ENCODE measurements at places on chromosomes 13 and 19.

- no peak for DNase-seq
These were observed 78.5 kb downstream of the FGF9 start for GRCh38 chr13:21749410-21749809.

DNA sequence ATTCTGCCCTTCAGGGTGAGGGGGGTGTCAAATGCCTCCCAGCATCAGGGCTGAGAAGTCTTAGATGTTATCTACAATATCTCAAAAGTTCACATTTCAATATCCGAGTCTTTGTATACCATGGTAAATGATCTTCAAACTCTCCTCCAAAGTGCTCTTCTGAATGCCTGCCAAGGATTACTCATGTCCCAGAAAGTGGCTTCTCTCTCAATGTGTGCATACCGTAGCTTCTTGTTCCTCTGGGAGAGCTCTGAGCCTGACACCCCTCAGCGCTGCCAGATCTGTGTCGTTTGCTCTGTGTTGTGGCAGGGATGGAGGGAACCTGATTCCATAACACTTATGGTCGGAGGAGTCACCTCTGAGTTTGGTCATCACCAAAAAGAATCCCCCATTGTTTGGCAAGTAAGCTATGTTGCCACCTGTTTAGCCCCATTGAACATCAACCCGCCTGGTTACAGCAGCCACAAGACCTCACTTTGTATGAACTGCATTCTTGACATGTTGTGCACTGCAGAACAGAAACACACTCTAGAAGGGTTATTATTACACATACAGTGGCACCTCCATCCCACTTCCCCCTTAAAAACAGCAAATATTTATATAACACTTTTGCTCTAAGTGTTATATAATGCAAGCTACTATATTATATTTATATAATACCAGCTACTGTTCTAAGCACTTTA is 163.1 kb upstream of the MIR17HG start:
- DNase-seq, result no peak

GRCh38 chr13:96999091-96999490 is 4.8 kb upstream of the OXGR1 start:
- DNase-seq, result no peak

DNA sequence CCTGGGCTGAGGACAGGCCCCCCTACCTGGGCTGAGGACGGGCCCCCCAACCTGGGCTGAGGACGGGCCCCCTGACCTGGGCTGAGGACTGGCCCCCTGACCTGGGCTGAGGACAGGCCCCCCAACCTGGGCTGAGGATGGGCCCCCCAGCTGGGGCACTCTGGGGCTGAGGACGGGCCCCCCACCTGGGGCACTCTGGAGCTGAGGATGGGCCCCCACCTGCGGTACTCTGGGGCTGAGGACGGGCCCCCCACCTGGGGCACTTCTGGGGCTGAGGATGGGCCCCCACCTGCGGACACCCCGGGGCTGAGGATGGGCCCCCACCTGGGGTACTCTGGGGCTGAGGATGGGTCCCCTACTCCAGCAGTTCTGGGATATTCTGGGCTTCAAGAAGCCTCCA is 65.5 kb downstream of the RASA3 start:
- DNase-seq, result no peak

DNA sequence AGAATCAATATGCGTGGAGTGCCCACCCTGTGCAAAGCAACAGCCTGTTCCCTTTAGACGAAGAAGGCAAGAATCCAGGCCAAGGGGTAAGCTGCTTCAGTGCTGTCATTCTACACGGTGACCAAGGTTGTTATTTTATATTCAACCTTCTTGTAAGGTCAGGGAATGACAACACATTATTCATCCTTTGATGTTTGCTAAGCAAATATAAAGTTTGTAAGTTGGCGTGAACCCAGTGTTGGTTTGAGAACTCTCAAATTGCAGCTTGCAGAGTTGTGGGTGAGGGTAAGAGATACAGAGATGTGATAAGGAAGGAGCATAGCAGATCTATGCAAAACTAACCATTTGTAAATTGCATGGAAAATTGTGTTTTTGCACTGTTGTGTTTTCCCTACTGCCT is 436.7 kb downstream of the FGF9 start:
- DNase-seq, result no peak

DNA sequence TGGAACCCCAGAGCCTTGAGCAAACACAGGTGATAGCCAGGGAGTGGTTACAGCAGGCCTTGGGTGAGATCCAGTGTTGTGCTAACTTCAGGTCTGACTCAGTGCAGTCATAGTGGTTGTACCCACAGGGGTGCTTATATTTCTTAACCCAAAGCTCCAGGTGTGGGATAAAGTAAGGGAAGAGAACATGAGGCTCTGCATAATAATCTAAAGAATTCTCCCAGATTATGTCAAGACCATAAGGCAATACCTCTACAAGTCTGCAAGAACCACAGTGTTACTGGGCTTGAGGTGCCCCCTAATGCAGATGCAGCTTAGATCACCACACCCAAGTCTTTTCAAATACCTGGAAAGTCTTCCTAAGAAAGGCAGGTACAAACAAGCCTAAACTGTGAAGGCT is 485.4 kb downstream of the RFC3 start:
- DNase-seq, result no peak

DNA sequence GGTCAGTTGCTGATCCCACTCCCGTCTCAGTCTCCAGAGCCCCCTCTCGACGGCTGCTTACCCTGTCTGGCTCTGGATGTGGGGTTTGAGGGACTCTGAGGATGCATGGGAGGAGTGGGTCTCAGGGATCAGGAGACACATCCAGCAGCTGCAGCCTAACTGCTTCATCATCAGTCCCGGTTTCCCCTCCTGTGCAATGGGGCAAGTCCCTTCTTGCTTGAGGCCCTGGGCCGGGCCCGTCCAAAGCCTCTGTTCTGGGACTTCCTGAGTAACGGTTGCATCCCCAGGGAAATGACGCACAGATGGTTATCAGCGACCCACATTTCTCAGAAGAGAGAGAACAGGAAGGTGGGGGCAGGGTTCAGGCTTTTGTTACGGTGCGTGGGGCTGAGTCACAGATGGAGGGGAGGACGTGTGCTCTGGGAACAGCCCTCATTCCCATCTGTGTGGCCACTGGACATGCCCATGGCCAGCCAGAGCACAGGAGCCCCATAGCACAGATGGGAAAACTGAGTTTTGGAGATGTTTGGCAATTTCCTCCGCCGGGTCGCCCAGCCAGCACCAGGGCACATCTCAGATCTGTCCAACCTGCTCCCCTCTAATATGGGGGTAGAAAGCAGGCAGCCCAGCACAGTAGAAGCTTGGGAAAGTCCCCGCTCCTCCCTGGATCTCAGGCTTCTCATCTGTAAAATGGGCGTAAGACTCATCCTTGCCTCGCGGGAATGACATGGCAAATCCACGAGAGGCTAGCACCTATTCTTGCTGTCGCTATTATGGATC is 19.3 kb downstream of the GNA15 start:
- DNase-seq, result no peak

DNA sequence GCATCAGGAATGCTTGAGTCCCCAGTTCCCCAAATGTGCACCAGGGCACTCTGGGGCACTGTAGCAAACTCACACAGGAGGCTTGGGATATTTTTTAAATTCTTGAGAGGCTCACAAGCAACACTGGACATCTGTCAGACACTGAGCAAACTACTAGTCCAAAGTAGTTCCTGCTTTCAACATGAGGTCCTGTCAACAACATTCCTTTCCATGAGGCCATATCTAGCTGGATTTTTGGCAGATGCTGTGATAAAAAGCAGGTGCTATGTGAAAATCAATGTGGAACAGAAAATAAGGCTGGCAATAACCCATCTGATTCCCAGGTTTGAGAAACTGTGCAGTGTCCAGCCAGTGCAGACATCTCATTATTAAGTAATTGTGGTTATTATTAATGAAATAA is 50.5 kb downstream of the STARD13 start:
- DNase-seq, result no peak

DNA sequence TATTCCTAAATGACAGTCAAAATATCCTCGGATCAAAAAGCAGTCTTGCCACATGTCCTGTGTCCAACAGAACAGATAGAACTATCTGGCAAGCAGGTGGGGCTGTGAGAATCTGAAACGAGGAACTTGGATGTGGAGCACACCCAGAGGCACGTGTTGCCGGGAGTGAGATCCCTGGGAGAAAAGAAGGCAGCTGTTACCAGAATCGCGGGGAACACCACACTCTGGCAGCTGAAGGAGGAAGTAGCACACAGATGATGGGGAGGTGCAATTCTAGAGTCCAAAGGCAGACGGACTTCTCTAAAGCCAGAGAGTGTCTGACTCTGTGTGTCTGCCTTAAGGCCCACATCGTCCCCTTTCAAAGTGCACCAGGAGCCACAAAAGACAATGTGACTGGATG is 22.3 kb downstream of the SLC7A1 start:
- DNase-seq, result no peak

DNA sequence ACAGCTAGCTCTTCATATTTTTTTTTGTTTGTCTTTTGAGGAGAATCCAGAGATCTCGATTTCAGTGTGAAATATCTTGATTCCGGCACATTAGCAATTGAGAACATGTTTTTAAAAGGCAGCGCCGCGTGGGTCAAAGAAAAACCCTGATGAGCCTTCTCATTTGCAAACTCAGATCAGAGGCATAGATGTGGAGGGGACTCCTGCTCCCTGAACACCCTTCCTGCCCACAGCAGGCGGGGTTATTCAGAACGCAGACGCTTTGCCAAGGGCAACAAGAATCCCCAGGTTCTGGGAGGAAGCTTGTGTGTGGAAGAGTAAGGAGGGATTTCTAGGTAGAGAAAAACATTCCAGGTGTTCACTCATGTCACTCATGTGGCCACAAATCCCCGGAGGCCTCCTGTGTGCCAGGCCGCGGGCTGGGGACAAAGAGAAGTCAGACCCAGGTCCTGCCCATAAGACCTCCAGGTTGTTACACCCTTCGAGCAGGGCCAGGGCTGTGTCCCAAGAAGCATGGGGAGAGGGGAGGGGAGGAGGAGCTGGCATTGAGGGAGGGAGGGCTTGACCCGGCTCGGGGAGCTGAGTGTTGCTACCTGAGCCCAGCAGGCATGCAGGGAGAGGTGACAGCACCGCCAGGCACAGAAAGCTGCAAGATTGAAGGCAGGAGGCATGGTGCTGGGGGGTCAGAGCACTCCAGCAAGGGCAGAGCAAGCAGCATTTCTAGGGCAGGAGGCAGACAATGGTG is 15.9 kb upstream of the IGLON5 start:
- DNase-seq, result no peak

GRCh38 chr19:17242431-17243208 is 3.1 kb downstream of the NR2F6 start:
- DNase-seq, result no peak

GRCh38 chr13:97849305-97849704 is 104.2 kb upstream of the IPO5 start:
- no peak for DNase-seq

- no peak for DNase-seq
These were observed 3.7 kb downstream of the ATP4A start for GRCh38 chr19:35559781-35560180.

DNA sequence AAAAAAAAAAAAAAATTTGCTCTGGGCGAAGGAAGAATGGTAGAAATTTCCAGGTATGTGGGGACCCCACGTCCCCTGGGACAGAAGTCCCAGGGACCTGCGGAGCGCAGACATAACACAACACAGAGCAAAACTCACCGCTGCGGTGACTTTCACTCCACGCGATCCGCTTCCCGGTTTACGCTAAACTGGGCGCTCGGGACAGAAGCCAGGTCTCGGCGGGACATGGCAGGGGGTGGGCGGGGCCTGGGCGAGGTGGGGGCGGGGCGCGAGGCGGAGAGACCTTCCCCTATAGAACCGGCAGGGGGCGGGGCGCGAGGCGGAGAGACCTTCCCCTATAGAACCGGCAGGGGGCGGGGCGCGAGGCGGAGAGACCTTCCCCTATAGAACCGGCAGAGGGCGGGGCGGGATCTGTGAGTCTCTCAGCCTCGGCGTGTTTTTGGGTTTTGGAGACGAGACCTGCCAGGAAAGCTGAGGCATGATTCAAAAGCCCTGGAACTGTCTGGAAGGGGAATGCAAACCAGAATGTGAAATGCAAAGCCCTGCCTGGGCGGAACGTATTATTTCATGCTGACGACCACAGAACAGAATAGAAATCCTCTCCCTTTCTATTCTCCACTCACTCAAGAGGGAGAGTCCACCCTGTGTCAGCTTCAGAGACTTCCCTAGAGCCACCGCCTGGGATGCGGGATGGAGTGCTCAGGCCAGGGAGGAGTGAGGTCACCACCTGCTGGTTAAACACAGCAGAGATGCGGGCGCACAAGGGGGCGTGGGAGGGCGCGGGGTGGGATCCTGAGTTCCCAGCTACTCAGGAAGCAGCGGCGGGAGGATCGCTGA is 20.2 kb upstream of the ERVV-1 start:
- DNase-seq, result no peak

- no peak for DNase-seq
These were observed 973.9 kb upstream of the PRR20A start for GRCh38 chr13:56166864-56167263.

DNA sequence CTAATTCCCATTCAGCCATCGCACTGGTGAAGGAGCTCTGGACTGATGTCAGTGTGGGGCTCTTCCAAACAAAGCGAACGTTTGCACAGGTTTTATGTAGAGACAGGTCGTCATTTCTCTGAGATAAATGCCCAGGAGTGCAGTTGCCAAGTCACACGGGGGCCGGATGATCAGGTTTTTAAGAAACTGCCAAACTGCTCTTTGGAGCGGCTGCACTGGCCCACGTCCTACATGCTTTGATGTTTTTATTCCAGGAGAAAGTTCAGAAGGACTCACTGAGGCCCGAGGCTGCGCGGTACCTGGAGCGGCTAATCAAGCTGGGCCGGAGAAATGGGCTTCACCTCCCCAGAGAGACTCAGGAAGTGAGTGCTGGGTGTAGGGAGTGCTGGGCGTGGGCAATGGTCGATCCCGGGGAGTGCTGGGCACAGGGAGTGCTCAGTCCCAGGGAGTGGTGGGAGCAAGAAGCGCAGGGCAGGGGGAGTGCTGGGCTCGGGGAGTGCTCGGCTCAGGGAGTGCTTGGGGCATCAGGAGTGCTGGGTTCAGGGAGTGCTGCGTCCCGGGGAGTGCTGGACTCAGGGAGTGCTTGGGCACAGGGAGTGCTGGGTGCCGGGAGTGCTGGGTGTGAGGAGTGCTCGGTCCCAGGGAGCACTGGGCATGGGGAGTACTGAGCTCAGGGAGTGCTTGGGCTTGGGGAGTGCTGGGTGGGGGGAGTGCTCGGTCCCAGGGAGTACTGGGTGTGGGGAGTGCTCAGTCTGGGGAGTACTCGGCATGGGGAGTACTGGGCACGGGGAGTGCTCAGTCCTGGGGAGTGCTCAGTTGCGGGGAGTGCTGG is 10.7 kb downstream of the THOP1 start:
- no peak for DNase-seq

DNA sequence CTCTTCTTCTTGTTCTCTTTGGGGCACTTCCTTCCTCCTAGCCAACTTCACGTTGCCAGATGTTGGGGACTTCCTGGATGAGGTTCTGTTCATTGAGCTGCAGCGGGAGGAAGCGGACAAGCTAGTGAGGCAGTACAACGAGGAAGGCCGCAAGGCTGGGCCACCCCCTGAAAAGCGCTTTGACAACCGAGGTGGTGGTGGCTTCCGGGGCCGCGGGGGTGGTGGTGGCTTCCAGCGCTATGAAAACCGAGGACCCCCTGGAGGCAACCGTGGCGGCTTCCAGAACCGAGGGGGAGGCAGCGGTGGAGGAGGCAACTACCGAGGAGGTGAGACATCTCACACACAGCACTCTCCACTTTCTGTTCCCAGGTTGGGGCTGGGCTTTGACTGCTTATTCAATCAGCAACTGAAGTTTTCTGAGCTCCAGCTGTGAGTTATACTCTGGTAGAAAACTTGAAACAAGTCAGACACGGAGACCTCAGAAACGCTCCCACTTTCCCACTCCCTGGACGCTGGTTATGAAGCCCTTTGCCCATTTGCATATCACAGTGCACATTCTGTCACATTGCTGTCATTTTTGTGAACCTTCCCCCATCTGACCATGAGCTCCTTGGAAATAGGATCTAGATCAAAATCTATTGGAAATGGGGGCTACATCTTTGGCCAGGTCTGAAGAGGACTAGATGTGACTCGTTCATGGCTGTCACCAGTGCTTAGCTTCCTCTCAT is 7.2 kb upstream of the CCDC97 start:
- no peak for DNase-seq
